ENCODE measurements at places on chromosomes 4 and X.

DNA sequence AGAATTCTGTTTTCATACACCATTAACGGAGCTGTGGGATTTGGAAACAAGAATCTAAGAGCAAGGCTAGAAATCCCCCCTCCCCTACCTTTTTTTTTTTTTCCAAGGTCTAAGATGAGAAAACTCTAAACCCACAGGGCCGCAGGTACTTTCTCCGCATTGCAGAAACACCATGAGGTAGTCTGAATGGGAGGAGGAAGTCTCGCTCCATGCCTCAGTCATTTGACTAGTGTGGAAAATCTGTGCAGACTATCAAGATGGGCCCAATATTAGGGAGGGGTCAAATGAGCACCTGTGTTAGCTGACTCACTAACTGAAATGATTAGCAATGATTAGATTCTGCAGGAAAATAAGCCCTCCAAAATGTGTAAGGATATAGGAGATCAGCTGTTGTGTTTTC, 40.9 kb upstream of the MAP3K15 start:
- DNase-seq = no peak

DNA sequence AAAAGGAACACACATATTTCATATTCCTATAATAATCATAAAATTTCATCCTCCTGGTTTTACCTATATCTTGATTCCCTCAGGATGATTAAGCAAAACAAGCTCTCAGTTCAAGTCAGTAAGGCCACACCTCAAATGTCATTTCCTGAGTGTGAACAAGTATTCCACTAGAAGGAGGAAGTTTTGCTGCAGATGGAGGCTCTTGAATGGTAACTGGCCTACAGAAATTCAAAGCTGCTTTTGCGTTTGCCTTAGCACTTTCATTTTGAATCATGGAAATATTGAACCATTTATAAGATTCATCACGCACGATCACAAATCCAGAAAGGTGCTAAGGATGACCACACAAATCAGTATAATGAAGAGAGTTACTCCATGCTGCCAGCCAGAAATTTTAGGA, 254.4 kb upstream of the CXXC4 start:
- DNase-seq = no peak

DNA sequence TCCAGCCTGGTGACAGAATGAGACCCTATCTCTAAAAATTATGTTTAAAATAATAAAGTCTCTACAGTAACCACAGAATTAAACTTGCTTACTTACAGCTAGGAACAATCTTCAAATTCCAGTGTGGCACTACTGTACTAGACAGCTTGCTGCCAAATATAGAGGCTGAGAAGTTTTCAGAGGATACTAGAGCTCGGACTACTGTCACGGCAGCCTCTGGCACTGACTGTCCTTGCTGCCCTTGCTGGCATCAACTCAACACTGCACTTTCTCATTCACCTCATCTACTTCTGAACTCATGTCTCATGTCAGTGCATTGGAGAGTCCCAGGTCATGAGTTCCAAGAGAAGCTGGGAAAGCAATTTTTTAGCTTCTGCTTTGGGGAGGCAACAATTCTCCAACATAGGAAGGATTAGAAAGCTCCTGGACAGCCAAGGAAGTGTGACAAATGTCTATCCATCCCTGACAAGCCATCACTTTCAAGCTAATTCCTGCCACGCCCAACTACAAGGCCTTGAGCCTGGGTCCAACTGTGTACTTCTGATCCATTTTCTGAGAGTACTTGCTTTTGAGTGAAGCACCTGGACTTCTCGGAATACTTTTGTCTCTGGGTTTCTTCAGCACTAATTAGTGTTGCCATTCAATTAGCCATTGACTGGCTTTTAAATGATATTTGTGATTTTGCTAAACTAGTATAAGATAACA, 98.6 kb upstream of the NR3C2 start:
- DNase-seq = no peak

DNA sequence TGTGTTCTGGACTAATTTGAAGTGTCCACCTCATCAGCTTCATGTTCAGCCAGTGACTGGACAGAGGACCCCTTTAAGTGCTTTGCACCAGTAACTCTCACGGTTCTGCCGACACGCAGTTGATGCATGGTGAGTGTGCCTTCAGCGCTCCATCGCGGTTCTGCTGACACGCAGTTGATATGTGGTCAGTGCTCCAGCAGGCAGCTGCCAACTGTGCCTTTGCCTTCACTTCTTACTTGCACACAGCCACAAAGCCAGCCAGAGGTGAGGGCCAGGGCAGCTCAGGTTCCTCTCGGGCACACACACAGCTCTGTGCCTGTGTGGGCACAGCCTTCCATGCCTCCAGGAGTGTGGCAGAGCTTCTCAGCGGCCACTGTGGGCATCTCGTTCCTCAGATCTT, 12.4 kb downstream of the NKX1-1 start:
- DNase-seq = no peak

DNA sequence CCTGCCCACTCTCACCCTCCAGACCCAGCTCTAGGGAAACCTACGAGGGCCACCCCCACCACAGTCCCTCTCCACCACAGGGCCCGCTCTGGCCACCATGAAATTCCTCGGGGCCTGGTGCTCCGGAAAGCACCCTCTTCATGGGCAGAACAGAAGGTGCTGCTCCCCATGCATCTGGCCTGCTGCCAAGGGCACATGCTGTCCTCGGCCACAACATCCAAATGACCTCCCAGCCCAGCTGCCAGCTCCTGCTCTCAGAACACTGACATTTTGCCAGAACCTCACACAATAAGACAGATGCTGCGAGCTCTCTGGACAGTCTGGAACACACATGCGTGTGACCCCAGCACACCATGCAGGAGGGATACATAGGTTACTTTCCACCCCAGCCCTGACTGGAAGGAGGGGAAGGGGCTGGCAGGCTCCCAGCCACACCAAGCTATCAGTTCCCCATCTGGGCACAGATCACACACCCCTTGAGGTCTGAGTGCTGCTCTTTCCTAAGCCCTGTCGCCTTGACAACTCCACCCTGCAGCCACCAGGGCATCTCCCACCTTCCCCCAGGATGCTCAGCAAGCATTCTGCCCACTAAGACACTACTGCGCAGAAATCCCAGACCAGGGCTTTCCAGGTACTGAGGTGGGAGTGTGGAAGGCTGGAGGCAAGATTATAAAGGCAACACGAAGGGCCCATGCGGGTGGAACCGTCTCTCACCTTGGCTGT, 5.8 kb downstream of the CCNQ start:
- no peak for DNase-seq

Data from stimulated activated CD4-positive, alpha-beta T cell treated with anti-CD3 and anti-CD28 coated beads, Interleukin-15, amount 100 ng/mL, for 48 hours (primary cell).